Stimulated activated CD8-positive, alpha-beta memory T cell treated with anti-CD3 and anti-CD28 coated beads, Interleukin-7, amount 100 ng/mL, for 24 hours (primary cell): ENCODE measurements at places on chromosomes 1 and 21.

DNA sequence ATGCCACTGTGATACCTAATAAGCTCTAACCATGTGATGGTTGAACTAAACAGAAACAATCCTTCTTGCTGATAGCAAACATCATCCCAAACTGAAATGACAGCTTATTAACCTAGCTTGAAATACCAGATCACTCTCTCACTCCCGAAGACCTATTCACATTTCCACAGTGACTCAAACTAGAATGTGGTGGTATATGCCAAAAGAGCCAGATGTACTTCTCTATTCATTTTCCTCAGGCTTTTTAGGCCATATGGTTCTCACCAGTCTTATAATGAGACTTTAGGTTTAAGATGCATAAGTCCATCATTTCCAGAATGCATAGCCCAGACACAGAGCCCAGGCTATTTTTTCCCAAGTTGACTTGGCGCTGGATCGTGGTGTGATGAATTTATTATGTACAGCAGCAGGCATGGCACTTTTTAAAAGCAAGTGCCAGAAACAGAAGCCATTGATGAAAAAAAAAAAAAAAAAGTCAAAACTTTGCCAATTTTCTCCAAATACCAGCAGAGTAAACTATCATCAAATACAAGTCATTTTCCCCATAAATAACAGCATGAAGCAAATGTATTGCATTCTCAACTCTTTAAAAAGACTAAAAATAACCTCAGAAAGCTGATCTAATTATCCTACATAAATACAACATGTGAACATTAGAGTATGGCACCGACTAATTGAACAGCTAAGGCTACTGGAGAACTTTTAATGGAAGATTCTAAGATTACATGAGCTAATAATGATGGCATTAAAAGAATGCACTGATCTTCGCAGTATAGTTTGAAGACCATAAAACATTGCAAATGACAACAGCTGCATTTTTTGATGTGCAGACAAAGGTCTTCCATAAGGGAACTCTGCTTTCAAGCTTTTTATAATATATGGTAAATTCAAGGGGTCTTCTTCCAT lies 365.4 kb downstream of the LRRIQ3 start:
- DNase-seq: no peak

GRCh38 chr1:93744299-93744988 lies 62.8 kb upstream of the BCAR3 start:
- no peak for DNase-seq

DNA sequence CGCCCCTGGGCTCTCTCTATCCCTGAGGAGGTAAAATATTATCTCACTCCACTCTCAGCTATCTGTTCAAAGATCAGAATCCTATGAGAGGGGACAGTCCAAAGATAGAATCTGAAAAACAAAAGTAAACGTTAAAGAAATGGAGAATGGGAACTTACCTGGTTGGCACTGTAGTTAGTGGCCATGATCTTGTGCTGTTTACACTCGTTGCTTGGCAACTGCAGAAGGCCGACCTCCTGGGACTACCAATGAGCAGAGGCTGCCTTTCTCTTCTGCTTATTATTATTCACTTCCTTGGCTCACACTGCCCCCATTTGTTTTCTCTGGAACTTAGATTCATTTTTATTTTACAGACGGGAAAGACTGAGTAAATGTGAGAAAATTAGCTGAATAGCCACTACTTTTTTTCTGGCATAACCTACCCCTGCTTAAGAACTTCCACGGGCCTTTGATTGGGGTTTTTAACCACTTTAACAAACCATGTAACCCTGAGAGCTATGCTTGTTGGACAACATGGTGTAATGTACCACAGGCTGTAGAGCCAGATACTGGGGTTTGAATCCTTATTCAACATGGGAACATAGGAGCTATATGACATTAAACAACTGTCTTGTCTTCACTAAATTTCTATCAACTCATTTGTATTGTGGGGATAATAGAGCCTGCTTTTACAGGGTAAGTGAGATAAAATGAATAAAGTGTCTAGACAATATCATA lies at the start of gene CFAP126:
Gene CFAP126, minus strand, starts transcription at position 193 of the 717 bp plus-strand sequence. Its CDS starts 8 bp downstream, at position 185.
- DNase-seq: no peak

DNA sequence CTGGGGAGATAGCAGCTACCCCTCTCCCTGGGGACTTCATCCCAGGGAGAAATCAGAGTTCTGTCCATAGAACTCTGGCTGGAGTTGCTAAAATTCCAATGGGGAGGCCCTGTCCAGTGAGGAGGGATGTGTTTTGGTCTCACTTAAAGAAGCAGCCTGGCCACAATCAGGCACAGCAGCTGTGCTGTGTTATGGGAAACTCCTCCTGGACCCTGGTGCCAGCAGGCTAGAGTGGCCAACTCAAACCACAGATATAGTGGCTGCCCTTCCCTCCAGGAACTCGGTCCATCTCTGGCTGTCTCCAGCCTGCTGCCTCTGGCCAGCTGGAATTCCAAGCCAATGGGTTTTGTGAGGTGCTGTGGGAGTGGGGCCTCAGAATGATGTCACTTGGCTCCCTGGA lies 37.4 kb upstream of the SAMD11 start:
- no peak for DNase-seq

GRCh38 chr21:31459457-31459856 lies 115.4 kb upstream of the TIAM1 start:
- DNase-seq: no peak

- DNase-seq: peak; percentile 72
Observed at GRCh38 chr1:160830321-160831153, 32.1 kb downstream of the CD244 start.

DNA sequence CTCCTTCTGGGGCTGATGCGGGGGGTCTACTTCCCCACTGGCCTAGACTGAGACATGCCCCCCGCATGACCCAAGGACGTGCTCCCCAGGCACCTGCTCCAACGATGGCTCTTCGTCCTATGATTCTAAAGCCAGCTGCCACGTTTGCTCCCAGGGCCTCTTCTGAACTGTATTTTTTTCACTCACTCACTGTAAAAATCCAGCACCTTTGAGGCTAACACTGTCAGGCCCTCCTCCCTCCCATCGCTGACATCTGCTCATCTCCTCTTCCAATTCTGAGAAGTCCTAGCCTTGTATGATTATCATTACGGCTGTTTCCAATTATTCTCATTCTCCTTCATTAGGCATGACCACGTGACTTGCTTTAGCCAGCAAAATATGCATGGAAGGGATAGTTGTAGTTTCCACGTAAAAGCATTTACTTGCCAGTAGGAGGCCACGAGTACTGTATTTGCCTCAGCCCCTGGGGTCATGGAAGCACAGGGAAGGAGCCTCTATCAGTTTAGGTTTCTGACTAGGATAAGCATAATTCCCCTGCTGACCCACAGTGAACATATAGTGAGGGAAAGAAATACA lies 19.1 kb upstream of the EDN2 start:
- DNase-seq: no peak

- DNase-seq: no peak
Observed at GRCh38 chr1:65255035-65255655, 54.2 kb upstream of the DNAJC6 start.

DNA sequence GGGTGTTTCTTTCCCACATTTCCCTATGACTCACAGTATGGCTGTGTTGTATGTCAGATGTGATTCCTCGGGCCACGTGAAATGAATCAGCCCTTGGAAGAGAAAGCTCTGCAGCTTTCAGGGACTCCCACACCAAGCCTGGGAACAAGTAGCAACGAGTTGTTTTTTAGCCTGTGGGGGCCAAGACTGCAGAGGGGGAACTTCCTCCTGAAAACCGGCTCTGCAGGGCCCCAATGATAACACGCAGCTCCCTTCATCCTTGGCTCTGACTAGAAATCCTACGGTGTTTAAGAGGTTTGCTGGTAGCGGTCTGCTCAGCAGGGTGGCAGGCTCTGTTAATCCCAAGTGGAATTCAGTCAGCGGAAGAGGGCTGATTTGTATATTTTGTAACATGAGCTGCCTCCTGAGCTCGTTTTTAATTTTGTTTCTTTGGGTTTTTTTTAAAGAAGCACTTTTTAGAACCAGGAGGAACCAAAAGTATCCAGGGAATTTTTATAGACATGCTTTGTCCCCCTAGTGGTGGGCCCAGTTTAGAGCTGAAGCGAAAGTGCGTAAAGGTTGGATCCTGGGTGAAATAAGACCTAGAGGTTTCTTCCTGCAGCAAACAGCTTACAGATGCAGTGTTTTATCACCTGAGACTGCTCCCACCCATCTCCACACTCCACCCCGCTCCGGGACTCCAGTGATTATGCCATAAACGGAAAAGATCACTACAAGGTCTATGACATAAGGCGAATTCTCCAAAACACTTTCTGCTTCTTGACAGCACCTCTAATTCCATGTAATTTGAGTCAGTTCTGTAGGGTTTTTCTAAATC lies 48.8 kb downstream of the LAMC2 start:
- no peak for DNase-seq

GRCh38 chr21:29335720-29336119 lies 37.0 kb downstream of the BACH1 start:
- no peak for DNase-seq

GRCh38 chr1:82161700-82162141 lies 361.0 kb downstream of the ADGRL2 start:
- DNase-seq: no peak

DNA sequence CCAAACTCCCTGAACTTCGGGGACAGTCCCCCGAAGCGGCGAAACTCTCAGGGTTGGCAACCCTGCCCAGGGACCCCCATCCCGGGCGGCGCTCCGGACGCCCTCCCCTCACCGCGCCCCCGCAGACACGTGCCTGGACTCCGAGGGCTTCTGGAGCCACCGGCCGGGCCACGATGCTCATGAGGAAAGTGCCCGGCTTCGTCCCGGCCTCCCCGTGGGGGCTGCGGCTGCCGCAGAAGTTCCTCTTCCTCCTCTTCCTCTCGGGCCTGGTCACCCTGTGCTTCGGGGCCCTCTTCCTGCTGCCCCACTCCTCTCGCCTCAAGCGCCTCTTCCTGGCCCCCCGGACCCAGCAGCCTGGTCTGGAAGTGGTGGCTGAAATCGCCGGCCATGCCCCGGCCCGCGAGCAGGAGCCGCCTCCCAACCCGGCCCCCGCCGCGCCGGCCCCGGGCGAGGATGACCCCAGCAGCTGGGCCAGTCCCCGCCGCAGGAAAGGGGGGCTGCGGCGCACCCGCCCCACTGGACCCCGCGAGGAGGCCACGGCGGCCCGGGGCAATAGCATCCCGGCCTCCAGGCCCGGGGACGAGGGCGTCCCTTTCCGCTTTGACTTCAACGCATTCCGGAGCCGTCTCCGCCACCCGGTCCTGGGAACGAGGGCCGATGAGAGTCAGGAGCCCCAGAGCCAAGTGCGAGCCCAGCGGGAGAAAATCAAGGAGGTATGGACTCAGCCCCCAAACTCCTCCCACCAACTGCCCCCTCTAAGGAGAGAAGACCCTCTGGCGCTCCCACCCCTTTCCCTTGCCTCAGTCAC lies 1.2 kb downstream of the MAN1C1 start:
- no peak for DNase-seq

- no peak for DNase-seq
Observed at GRCh38 chr1:22645931-22646330, 2.5 kb downstream of the C1QC start.

GRCh38 chr21:30194701-30195299 lies 21.1 kb downstream of the CLDN8 start:
- no peak for DNase-seq

GRCh38 chr1:154998201-154998780 lies 4.3 kb upstream of the ZBTB7B start:
- DNase-seq: no peak

DNA sequence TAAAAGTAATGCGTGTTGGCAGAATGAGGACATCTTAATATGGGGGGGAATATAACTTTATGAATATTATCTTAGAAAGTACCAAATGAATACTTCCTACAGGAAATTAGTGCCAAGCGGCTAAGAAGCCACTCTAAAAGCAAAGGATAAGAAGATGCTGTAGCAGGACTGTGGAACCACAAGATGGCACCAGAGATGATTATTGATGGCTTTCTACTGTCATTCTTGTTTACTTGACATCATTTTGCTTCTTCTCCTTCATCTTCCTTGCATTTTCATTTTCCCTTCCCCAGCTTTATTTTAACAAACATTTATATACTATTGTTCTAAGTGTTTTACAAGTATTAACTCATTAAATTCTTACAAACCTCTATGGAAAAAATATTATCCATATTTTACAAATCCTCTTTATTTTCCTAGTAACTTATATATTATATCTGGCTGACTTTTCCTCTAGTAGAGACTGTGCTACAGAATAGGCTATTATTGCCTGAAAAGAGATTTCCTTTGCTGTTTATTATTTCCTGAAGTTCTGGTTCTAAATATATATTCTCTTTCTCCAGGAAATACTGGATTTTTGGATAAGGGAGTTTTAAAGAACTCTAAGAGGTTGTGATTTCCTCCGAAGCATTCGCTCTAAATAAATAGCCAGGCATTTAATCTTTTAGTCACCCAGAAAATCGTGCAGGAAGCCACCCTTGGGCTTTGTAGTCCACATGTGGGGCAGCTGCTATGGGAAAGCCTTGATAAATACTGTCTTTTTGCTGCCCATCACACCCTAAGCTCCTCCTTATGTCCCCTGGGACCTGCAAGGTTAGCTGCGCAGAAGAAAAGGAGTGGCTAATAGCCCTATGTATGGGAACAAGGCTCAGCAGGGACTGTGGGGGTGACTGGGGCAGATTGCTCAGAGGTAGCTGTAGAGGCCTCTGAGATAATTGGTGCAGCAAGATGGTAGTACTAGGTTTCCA lies 69.8 kb downstream of the TPR start:
- DNase-seq: no peak

DNA sequence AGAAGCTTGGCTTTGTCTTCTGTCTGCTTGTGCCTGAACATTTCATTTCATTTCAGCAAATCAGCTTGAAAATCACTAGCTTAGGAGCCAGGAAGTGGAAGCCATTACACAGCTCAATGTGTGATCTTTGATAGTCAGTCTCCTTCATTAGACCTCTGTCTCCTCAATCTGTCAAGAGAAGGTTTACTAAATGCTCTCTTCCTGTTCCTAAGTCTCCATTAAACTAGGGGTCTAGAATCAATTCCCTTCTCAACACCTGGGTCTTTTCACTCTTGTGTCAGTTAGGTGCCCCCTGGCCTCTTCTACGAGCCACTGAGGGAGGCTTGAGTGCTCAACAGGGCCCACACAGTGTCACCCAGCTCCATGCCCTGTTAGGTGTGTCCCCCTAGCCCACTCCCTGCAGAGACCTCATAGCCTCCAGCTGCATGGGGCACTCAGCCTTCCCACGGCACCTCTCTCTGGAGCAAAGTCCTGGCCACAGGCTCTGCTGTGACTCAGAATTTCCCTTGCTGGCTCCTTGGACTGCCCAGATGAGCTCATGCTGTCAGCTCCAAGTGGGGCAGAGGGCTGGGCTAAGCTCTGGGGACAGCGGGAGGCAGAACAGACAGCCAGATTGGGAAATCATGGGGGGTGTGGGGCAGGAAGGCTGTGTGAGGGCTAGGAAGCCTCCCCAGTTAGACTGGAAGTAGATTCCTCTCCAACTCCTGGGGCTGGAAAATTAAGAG lies 115.7 kb upstream of the IPO9 start:
- DNase-seq: no peak

GRCh38 chr1:63928186-63929105 lies 154.6 kb downstream of the ROR1 start:
- DNase-seq: no peak

DNA sequence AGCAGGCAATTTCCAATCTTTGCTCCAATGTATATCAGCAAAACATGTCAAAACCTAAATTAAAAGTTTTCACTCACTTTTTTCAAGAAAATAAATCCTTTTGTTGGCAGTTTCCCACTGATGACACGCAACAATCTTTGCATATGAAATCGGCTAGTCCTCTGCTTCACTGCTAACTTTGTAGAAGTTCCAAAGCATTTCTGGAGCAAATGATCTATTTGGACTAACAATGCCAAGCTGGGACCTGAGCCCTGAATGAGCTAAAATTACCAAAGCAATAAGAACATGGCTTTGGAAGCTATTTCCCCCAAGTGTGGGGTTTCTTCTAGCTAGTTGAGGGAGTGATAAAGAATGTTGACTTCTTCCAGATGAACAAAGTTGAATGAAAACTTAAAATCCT lies 5.1 kb downstream of the BEND5 start:
- DNase-seq: no peak
